ENCODE measurements at places on chromosomes 12 and 14.
A peak's percentile ranks its signal among the peaks of the same experiment; 100 is the strongest.

DNA sequence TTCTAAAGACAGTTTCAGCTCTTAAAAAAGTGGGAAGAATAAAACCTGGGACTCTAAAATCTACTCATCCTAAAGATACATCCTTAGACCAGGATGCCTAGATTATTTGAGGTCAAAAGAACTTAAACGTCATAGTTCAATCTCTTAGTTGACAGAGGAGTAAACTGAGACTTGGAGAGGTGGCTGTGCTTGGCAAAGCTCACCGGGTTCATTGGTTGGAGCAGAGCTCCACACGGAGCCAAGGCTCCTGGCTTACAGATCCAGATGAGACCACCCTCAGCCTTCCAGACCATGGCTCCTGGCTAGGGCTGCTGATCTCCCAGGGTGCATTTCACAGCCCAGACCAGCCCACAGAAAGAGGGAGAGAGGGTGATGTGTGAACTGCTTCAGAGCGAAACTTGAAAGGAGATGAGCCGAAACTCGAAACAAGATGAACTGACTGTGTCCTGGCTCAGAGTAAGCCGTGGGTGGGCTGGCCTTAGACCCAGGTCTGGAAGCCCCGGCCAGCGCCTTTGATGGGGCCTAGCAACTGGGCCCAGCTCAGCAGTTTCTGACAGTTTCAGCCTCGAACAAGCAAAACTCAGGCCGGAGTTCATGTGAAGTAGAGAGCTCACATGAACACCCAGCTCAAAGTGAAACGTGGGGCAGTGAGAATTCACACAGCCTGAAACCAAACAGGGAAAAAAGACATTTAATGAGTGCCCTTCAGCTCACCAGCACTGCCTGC lies 1044.8 kb downstream of the BCL11B start:
- no peak for DNase-seq

GRCh38 chr12:28130625-28131598 lies 59.3 kb upstream of the CCDC91 start:
- DNase-seq: no peak

GRCh38 chr14:59271734-59272133 lies 83.3 kb downstream of the DAAM1 start:
- DNase-seq: no peak

GRCh38 chr12:5988659-5989116 lies 43.6 kb upstream of the ANO2 start:
- DNase-seq: peak; percentile 15

GRCh38 chr12:109385339-109386058 lies 37.8 kb downstream of the MYO1H start:
- DNase-seq: no peak

- DNase-seq: no peak
These were observed 4.3 kb downstream of the PARP2 start for GRCh38 chr14:20347747-20348146.

DNA sequence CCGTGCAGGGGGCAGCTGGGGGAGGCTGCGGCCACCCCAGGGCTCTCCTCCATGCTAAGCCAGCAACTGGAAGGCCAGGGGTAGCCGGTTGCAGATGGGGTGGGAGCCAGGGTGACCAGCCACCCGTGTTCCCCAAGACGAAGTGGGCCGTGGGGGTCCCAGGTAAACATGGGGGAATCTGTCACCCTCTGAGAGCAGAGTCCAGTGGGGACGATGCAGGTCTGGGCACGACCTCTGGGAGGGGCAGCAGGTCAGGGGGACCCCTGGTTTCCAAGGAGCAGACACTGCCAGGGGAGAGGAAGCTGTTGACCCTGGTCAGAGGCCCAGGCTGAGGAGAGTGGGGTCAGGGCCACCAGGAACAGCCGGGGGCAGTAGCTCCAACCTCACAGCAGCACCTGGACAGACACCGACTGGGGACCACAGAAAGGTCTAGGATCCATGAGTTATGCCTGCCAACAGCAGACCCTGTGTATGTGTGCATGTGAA lies 35.0 kb upstream of the FBRSL1 start:
- no peak for DNase-seq

GRCh38 chr12:96236221-96236822 lies 42.1 kb downstream of the ELK3 start:
- DNase-seq: no peak

DNA sequence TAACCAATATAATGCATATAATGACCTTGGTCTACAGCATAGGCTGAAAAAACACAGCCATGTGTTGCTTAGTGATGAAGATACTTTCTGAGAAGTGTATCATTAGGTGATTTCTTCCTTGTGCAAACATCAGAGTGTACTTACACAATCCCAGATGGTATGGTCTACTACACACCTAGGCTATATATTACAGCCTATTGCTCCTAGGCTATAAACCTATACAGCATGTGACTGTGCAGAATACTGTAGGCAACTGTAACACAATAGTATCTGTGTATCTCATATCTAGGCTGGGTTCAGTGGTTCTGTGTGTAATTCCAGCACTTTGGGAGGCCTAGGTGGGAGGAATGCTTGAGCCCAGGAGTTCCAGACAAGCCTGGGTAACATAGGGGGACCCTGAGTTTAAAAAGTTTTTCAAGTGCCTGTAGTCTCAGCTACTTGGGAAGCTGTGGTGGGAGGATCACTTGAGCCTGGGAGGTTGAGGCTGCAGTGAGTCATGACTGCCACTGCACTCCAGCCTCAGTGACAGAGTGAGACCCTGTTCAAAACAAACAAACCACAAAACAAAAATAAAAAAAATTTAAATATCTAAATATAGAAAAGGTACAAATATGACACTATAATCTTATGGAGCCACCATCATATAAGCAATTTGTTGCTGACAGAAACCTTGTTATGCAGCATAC lies 66.6 kb downstream of the GRIP1 start:
- DNase-seq: no peak

DNA sequence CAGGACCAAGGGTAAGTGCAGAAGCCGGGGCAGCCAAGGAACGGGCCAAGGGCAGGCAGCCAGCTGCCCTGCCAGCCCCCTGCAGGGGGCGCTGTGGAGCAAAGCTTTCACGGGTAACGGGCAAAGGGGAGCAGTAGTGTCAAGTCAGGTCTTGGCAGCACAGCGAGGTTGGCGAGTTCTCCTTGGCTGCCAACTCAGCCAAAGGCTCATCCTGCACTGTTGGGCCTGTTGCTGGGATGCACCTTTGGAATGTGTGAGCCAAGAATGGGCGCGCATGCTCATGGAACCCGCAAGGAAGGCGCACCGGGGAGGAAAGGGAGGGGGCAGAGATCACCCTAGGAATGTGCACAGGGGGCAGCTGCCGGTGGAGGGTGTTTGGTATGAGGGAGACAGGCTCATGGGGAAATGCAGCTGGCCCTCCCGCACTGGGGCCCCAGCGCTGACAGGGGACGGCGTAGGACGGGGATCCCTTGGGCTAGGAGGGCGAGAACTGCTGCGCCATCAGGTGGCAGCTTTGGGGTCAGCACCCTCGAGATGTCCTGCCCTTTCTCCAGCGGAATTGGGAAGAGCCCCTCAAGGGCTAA lies 138.0 kb downstream of the ASCL4 start:
- DNase-seq: no peak

GRCh38 chr14:64238631-64239030 lies 55.5 kb downstream of the ESR2 start:
- DNase-seq: no peak

DNA sequence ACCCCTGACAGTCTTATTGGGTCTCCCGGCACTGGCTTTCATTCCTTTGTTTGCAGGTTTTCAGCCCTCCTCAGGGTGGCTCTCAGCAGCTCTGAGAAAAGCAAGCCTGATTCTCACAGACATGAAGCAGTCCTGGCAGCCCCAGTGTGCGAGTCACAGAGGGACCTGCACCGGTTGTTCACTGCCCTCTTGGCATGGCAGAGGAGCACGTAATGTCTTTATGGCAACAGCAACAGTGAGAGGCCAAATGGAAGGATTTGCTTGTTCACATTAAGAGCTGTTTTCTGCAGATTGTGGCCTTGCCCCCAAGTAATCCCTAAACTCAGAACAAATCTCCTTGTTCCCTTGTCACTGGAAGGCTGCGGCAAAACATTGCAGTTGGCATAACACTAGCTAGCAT lies 3.4 kb downstream of the KCNA5 start:
- DNase-seq: no peak

All from activated CD8-positive, alpha-beta memory T cell treated with anti-CD3 and anti-CD28 coated beads for 1 hour (primary cell).